ENCODE measurements at places on chromosomes 13 and 19. TPM values are rescaled to one million over a fixed set of nuclear protein-coding genes. Genes with fewer than 3 reads are reported as not detected.

- DNase-seq: no peak
Observed at GRCh38 chr13:37369616-37370015, 229.0 kb downstream of the POSTN start.

Gene OVOL3
- not detected for total RNA-seq

Gene PRODH2
- total RNA-seq: not detected

Gene PNMA8B
- 1.3 TPM for total RNA-seq

GRCh38 chr19:37572203-37572602 lies 22.4 kb downstream of the ZNF571 start:
- no peak for DNase-seq

GRCh38 chr19:18226956-18227780 lies 930 bp upstream of the PDE4C start:
- DNase-seq: no peak

DNA sequence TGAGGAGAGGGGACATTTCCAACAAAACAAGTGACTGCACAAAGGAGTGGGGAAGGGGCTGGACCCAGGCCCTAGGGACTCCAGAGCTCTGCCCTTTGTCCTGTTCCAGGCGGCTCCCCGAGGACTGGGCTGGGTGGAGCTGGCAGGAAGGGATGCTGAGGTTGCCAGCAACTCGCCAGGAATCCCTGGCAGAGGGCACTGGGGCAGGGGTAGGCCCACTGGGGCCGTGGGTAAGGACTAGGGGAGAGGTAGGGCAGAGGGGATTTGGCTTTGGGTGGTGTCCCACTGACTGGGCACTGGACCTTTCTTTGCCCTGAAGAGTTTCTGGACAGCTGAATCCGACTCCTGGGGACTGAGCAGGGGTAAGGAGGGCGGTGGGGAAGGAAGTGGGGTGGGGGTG lies 7.9 kb downstream of the LIPE start:
- DNase-seq: no peak

- no peak for DNase-seq
Observed at GRCh38 chr13:97695684-97696083, 257.8 kb upstream of the IPO5 start.

GRCh38 chr19:37329686-37330085 lies 41.2 kb upstream of the ZNF527 start:
- DNase-seq: peak; percentile 10

Gene AP1M2
- 7.5 TPM for total RNA-seq

DNA sequence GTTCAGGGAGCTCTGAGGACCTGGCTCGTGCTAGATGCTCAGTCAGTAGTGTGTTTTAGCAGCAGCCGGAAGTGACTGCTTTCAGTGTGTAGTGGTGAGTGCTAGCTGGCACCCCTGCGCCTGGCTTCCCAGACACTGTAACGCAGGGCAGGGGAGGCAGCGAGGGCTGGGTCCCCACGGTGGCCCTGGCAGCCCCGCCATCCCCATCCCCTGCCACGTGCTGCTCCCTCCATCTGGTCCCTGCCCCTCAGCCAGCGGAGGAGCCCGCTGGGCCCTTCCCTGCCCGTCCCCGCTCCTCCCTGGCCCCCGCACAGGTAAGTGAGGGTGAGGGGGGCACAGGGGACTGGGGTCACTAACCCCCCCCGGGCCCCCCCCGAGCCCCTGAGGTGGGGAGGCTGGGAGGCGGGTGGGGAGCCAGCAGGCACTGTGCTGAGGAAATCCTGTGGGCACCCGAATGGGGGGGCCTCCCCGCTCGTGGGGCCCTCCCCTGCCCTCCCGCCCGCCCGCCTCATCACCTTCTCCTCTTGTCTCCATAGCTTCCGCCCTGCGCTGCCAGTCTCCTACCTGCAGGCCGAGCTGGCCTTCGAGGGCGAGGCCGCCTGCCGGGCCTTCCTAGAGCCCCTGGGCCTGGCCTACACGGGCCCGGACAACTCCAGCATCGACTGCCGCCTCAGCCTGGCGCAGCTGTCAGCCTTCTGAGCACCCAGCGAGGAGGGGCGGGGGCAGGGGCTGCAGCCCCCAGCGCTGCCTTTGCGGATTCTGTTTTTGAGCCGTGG lies 3.2 kb downstream of the LENG9 start:
- DNase-seq: no peak

Gene LHB
- 1.4 TPM for total RNA-seq

DNA sequence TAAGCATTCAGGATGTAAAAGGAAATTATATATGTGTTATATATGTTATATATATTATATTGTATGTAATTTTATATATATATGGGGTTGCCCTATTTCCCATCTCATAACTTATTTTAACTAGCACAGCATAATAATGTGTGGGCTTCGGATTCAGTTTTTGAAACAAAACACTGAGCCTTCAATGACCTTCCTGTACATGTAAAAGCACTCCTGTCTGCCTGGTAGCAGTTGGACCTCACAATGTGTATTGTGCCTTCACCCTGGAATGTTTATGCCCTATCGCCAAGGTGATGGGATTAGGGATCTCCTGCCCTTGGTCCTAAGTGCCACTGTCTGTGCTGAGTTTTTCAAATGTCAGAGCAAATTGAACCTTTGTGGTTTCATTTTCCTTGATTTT lies 968.8 kb downstream of the TUBA3C start:
- no peak for DNase-seq

- DNase-seq: no peak
Observed at GRCh38 chr19:6772866-6773322, 386 bp downstream of the VAV1 start.

Data from endothelial cell (in vitro differentiated cells).